ENCODE measurements at places on chromosomes 4 and X. TPM values are rescaled to one million over a fixed set of nuclear protein-coding genes. Genes with fewer than 3 reads are reported as not detected.

Gene ZNF185
- 1.7 TPM for total RNA-seq

Gene SSR4
- 177 TPM for total RNA-seq

Gene TMSB15C
- not detected for total RNA-seq

Gene CT55
- not detected for total RNA-seq

Gene CTAG1A
- not detected for total RNA-seq

Gene ABCD1
- 8.0 TPM for total RNA-seq

Gene GUCY1A1
- 7.8 TPM for total RNA-seq

Gene CCNI
- total RNA-seq: 57.4 TPM

Gene SCOC
- total RNA-seq: 39.3 TPM

Gene AMTN
- total RNA-seq: not detected

Gene XAGE1A
- total RNA-seq: not detected
